HuH-7 (cell line): ENCODE measurements at places on chromosomes 13 and 19.

- no peak for DNase-seq
These were observed at the start of gene CPAMD8 for GRCh38 chr19:17026706-17027534. Gene CPAMD8, minus strand, starts transcription at chr19:17026810. Its CDS starts 168 bp downstream, at chr19:17026642.

GRCh38 chr19:3369337-3370213 lies 3.2 kb downstream of the NFIC start:
- no peak for DNase-seq

- DNase-seq = no peak
These were observed 998.3 kb downstream of the EFNB2 start for GRCh38 chr13:105537113-105537512.

- no peak for DNase-seq
These were observed 22.6 kb downstream of the PGPEP1 start for GRCh38 chr19:18362934-18363542.

GRCh38 chr19:10503002-10503789 lies at the start of gene KEAP1:
Gene KEAP1, minus strand, starts transcription at chr19:10503356. Its CDS starts 3,323 bp downstream, at chr19:10500033.
- DNase-seq = peak; percentile 39

DNA sequence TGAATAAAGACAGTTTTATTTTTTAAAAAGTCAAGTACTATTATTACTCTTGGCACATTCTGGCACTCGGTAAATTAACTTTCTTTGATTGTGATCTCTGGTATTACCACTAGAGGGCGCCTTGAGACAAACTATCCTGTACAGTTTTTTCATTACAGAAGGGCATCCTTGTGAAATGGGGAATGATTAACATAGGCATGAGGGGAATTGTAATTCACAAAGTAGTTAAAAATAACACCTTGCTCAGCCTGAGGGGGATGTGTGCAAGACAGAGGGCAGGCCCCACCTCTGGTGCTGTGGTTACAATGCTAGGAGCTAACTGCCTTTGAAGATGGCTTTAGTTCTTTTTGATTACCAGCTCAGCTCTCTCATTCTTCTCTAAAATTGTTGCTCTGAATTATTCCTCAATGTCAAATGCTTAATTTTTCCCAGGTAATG lies 24.2 kb upstream of the C1QTNF9B start:
- peak; percentile 39 for DNase-seq

DNA sequence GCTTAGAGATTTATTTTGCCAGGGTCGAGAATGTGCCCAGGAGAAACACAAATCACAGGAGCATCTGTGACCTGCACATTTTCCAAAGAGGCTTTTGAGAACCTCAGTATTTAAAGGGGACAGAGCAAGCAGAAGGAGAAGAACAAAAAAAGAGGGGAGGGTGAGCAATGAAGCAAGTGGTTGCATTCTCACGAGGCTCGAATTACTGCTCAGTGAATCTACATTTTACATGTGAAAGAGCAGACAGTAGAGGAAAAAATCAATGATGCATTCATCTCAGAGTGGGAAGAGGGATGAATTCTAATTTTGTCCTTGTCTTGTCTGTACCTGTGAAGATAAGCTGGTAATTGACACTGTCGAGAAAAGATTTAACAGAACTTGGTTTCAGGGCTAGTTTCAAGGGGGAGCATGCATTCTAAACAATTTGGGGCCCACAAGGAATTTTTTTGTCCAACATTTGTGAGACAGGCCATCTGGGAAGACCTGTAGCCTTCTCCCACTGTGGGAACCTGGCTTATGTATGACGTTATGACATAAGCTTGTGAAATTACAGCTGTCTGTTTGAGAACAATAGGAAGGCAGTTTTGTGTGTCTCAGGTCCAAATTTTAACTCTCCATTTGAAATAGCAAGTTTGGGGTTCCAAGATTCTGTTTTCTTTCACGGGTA lies 855.1 kb downstream of the SLITRK5 start:
- DNase-seq = no peak

- DNase-seq = peak; percentile 91
These were observed 19.2 kb downstream of the RCN3 start for GRCh38 chr19:49546825-49547565.

GRCh38 chr19:11050323-11051114 lies 38.7 kb upstream of the LDLR start:
- no peak for DNase-seq

DNA sequence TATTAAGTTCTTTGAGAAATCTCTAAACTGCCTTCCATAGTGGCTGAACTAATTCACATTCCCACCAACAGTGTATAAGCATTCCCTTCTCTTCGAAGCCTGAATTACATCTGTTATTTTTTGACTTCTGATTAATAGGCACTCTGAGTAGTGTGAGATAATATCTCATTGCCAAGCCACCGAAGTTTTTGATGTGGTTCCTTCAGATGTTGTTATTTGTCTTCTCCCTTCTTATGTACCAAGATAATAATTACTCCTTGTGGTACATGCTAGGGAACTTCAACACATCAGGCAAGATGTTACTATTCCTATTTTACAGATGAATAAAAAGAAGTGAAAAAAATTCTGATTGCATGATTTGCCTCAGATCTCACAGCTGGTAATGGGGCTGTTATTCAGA lies 70.9 kb downstream of the KCTD12 start:
- no peak for DNase-seq

GRCh38 chr13:101846249-101846648 lies 393.8 kb downstream of the ITGBL1 start:
- DNase-seq = no peak

- no peak for DNase-seq
These were observed 14.2 kb upstream of the LILRB1 start for GRCh38 chr19:54616057-54616456.

DNA sequence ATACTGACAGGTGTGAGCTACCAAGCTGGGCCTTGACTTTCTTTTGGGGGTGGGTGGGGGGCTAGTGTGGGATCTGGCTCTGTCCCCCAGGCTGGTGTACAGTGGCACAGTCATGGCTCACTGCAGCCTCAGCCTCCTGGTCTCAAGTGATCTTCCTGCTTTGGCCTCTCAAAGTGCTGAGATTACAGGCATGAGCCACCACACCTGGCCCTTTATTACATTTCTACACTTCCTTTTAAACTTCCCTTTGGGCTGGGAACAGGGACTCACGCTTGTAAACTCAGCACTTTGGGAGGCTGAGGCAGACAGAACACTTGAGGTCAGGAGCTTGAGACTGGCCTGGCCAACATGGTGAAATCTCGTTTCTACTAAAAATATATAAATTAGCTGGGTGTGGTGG lies 12.0 kb downstream of the FTL start:
- no peak for DNase-seq

GRCh38 chr19:47243364-47243775 lies 12.4 kb upstream of the BBC3 start:
- DNase-seq = no peak

GRCh38 chr19:18202778-18203407 lies 949 bp downstream of the RAB3A start:
- no peak for DNase-seq

GRCh38 chr13:58587183-58587582 lies 955.6 kb downstream of the PCDH17 start:
- DNase-seq = no peak

- DNase-seq = no peak
These were observed 3.3 kb upstream of the MEIS3 start for GRCh38 chr19:47422417-47423163.

GRCh38 chr13:83547043-83547442 lies 335.2 kb downstream of the SLITRK1 start:
- no peak for DNase-seq

- DNase-seq = no peak
These were observed 14.6 kb downstream of the RAB20 start for GRCh38 chr13:110546926-110547325.

GRCh38 chr19:12675940-12676339 lies 5.7 kb downstream of the DHPS start:
- no peak for DNase-seq

DNA sequence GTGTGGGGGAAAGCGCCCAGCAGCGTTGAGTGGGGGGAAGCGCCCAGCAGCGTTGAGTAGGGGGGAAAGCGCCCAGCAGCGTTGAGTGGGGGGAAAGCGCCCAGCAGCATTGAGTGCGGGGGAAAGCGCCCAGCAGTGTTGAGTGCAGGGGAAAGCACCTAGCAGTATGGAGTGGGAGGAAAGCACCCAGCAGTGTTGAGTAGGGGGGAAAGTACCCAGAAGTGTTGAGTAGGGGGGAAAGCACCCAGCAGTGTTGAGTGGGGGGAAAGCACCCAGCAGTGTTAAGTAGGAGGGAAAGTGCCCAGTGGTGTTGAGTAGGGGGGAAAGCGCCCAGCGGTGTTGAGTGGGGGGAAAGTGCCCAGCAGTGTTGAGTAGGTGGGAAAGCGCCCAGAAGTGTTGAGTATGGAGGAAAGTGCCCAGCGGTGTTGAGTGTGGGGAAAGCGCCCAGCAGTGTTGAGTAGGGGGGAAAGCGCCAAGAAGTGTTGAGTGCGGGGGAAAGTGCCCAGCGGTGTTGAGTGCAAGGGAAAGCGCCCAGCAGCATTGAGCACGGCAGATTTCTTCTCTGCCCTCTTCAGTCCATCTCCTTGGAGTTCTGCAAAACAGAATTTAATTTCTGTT lies 138.4 kb downstream of the ATP11A start:
- DNase-seq = no peak
